ENCODE measurements at places on chromosomes 7 and 10.

DNA sequence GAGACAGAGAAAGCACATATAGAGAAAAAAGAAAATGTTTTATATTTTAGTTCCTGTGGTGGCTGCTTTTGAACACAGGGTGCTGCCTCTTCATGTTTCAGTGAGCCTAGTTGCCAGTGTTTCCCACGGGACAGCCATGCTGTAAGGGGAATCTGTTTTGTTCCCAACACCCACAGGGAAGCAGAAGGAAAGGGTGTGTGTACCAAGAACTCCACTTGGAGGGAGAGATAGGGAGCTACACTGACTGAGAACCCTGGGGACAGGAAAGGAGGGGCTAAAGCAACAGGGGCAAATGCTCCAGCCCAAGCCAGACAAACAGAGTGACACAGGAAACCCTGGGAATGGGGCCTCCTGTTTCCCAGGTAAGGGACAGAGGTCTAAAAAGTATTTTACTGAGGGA is 40.2 kb downstream of the FRMPD2 start:
- DNase-seq = no peak

- DNase-seq = no peak
Observed at GRCh38 chr10:110398419-110399105, 93.8 kb upstream of the SMNDC1 start.

DNA sequence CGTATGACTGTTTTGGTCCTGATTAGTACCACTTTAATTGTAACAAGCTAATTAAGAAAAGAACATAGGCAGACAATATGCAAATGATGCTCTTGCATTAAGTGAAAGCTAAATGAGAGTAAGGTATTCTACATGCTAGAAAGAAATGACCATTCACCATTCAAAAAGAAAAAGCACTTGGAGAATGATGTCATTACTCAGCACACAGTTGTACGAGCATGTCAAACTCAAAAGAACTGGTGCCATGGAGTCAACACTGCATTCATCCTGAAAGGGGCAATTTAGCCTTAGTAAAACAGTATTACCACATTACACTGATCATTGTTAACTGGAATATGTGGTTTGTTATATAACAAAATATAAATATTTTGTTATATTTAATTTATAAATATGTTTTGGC is 136.2 kb upstream of the CTTNBP2 start:
- no peak for DNase-seq

DNA sequence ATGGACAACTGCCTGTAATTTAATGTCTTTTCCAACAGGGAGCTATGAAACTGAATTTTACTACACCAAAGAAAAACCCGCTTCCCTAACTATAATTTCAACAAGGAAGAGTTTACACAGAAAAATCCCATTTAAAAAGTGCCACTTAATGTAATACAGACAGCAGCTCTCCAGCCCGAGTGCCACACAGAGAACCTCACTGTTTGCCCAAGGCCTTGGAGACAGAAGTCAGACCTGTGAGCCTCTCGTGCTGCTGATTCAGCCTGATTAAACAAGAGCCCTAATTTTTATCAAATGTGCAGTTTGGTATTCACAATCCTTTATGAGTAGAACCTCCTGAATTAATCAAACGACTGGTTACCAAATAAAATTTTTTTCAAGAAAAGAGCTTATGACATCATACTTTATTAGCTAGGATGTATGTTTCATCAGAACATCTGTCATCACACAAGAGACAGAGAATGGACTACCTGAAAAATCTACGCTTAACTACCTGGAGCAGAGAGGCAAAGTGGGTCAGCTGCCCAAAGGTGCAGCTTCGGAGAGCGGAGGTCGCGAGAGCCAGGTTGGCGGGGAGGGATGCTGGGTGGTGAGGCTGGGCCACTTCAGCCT is 543.6 kb downstream of the SDK1 start:
- DNase-seq = no peak

- DNase-seq = no peak
Observed at GRCh38 chr7:33769930-33770329, 135.4 kb upstream of the BMPER start.

DNA sequence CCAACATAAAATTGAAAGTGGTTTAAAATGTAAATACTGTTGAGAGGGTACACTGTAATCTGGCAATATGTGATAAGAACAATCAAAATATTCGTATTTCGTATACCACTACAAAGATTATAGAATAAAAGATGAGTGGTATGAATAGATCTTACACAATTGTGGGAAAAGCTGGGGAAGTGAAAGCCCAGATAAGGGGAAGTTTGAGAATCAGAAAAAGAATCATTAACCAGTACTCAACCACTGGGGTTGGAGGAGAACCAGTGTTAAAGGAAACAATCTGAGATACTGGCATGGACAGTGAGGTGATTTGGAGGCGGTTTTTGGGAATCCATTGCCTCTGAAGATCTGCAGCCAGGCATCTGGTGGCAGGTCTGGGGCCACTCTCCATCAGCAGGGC is 59.7 kb upstream of the CDK14 start:
- no peak for DNase-seq

GRCh38 chr10:65618126-65618525 is 1307.7 kb upstream of the LRRTM3 start:
- DNase-seq = no peak

DNA sequence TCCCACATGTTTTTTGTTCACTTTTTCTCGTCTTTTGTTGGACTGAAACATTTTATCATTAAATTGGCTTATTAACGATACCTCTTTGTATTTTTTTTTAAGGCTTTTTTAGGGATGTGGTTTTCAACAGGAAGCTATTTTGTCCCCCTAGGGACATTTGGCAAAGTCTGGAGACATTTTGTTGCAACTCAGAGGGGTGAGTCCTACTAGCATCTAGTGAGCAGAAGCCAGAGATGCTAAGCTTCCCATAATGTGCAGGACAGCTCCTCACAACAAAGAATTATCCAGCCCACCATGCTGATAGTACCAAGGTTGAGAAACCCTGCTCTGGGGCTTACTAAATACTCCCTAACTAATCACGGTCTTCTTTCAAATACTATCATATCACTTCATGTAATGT is 63.2 kb downstream of the ATE1 start:
- DNase-seq = no peak

- no peak for DNase-seq
Observed at GRCh38 chr10:31876652-31877352, 51.8 kb downstream of the ARHGAP12 start.

- no peak for DNase-seq
Observed at GRCh38 chr7:4690953-4691856, 9.1 kb downstream of the FOXK1 start.

GRCh38 chr10:57790703-57791102 is 477.0 kb downstream of the IPMK start:
- no peak for DNase-seq

GRCh38 chr10:17286562-17287550 is 58.8 kb downstream of the VIM start:
- no peak for DNase-seq

DNA sequence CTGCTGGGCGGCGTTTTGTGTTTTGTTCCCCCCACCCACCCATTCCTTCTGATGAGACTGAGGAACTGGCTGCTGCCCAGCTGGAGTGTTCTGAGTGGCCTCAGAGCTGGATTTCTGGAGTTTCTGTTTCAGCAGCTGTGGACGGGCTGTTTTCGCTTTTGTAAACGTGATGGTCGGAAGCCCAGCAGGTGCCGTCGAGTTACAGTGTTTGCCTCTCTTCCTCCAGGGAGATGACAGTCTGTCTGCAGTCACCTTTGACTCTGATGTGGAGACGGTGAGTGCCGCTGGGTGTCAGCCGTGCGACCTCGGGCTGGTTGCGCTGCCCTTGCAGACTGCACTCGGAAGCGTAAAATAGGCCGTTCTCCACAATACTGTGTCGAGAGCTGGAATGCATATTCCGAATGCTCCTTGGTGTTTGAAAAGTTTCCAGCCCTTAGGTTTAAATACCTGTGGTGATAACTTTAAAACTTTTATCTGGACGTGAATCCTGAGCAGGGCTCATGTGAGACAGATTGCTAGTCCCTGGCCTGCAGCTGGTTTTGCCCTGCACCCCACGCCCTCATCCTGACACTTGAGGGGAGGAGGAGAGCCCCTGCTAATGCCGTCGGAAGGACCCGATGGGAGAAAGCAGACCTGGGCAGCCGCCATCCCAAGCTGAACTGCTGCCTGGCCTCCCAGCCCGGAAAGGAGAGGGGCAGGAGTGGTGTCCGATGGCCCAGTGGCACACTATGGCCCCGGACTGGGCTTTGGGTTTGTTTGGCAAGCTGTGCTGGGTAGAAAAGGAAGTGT is 8.3 kb downstream of the IQCE start:
- no peak for DNase-seq

- DNase-seq = no peak
Observed at GRCh38 chr10:83545901-83546391, 593.4 kb upstream of the GHITM start.

- no peak for DNase-seq
Observed at GRCh38 chr10:79005126-79005810, 63.5 kb upstream of the ZMIZ1 start.

- DNase-seq = no peak
Observed at GRCh38 chr7:130341882-130342281, 2.7 kb upstream of the CPA5 start.

DNA sequence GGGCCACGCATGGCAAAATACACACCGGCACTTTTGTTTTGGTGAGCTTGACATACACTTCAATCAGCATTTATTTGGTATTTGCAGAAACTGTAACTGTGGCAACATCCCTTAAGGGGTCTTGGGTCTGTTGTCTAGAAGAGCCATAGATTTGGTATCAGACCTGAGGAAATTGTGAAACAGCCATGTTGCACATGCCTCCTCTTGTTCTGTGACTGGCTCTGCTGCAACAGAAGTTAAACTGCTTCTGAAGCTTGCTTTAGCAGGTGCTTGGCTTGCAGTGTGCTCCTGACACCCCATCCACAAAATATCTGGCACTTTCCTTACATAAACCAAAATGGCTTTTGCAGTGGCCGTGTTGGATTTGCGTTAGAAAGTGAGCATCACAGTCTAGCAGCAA is 247.3 kb downstream of the GATA3 start:
- DNase-seq = no peak

DNA sequence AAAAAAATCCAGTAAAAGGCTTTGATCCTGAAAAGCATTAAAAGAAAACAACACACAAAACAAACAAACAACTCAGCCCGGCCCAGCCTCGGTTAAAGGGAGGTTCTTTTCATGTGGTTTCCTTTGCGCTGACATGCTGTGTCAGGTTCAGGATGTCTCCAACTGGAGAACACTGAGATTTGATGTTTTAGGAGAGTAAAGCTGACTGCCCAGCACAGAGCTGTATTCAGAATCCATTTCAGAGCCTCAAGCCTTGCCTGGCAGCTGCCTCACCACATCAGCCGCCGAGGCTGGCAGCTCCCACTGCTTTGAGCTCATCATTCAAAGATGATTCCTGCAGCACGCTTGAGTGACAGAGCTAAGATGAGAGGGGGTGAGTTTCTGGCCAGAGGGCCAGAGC is 205.8 kb upstream of the LYZL1 start:
- DNase-seq = no peak

DNA sequence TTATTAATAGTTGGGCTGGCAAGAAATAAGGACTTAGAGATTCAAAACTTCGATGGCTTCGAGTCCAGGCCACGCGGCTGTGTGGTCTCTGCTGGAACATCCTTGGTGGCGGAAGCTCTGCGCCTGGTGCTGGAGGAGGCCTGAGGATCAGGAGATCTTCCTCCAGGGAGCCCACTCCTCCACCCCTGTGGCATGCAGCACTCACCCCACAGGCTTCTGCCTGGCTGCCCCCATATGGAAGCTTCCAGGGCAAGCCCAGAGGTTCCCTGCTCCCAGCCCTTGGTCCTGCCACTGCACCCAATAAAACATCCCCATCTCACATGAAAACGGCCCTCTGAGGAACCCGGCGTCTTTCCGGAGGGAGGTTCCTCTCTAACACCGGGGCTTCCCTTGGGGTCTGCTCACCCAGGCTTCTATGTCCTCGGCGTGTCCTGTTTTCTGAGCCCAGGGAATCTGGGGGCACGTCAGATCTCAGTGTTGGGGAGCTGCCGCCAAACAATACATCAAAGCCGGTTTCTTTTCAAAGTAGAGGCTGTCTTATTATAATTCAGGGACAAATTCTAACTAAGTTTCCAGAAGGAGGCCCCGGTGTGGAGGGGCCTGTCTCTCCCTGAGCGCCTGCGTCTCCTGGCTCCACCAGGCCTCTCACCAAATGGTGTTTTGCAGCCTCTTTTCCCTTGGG is 32.4 kb downstream of the CALML3 start:
- no peak for DNase-seq

- no peak for DNase-seq
Observed at GRCh38 chr7:41731493-41732435, 28.9 kb upstream of the INHBA start.

GRCh38 chr7:4653771-4654170 is 28.3 kb upstream of the FOXK1 start:
- no peak for DNase-seq

DNA sequence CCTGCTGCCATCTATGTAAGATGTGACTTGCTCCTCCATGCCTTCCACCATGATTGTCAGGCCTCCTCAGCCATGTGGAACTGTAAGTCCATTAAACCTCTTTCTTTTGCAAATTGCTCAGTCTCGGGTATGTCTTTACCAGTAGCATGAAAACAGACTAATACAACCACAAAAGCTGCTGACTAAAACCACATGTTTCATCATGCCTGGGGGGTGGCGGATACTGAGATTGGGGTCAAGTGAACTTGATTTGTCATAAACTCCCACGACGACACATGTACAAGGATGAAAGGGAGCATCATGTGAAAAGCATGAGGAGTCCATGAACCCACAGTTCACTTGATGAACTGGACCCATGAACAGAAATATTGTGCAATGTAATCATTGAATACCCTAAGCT is 134.9 kb upstream of the ANK3 start:
- no peak for DNase-seq

GRCh38 chr7:102407910-102408309 is 11.7 kb downstream of the PRKRIP1 start:
- no peak for DNase-seq

DNA sequence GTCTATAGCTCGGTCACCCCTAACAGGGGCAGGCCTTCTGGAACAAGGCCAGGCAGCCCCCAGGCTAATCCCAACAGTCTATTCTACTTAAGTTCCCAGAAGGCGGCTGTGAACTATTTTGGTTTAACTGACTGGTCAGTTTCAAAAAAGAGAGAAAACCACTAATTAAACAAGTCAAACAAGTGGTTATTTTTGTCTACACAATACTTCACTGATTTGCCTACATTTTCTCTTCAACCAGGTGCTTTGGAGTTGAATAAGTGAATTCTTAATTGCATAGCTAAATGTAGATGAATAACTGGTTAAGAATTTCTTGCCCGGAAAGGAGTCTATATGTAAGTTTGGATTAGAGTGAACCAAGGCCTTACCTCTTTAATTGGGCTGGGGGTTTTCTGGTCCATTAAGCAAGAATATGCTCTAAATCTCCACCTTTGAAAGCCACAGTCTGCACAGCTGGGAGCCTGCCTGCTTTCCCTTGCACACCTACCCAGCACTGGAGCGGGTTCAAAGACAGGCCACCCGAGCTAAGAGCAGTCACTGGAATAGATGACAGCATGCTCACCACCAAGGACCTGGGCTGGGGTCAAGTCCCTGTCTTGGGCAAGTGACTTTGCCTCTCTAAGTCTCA is 70.4 kb downstream of the TBXAS1 start:
- no peak for DNase-seq

DNA sequence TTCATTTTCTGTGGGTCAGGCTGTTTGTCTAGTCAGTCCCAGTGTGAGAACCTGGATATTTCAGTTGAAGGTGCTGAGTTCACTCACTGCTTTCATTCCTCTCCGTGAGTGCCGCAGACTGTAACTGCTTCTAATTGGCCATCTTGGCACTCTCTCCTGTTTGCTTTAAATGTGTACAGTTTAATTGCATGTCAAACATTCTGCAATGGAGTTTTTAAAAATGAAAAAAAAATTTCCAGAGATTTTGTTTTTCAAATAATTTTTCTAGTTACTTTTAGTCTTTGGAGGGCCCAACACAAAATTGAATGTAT is 87.8 kb downstream of the CCSER2 start:
- DNase-seq = no peak
